Osteoblast (primary cell): ENCODE measurements at places on chromosomes 11 and 22. TPM values are rescaled to one million over a fixed set of nuclear protein-coding genes. Genes with fewer than 3 reads are reported as not detected.

GRCh38 chr22:40156001-40156516, 21.7 kb upstream of the TNRC6B start:
- peak; percentile 60 for DNase-seq

DNA sequence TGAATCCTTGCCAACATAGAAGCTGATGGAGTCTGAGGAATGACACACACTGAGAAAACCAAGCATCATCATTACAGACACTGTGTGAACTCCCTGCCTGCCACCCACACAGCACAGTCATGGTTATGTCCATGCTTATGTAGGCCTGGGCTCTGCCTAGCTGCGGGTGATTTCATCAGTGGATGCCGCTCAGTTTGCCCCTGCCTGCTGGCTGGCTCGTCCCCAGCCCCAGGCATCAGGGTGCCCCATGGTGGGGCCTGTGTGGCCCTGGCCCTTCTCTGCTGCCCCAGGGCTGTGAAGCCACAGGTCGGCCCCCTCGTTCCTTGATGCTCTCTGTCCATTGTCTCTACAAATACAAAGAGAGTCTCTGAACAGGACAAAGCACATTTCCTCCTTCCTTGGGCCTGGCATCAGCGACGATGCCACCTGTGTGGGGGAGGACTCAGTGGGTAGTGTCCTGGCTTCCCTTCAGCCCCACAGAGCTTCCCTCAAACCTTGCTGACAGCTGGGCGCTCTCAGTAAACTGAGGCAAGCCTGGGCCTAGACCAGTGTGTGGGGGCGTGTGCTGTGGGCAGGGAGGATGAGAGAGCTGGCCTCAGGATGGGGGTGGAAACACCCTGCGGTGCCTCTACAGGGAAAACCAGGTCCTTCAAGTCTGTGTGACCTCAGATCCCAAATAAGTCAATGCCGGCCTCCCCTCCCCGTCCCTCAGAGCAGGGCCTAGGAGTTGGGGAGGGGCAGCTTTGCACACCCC, 20.0 kb upstream of the TUB start:
- DNase-seq = peak; percentile 94

DNA sequence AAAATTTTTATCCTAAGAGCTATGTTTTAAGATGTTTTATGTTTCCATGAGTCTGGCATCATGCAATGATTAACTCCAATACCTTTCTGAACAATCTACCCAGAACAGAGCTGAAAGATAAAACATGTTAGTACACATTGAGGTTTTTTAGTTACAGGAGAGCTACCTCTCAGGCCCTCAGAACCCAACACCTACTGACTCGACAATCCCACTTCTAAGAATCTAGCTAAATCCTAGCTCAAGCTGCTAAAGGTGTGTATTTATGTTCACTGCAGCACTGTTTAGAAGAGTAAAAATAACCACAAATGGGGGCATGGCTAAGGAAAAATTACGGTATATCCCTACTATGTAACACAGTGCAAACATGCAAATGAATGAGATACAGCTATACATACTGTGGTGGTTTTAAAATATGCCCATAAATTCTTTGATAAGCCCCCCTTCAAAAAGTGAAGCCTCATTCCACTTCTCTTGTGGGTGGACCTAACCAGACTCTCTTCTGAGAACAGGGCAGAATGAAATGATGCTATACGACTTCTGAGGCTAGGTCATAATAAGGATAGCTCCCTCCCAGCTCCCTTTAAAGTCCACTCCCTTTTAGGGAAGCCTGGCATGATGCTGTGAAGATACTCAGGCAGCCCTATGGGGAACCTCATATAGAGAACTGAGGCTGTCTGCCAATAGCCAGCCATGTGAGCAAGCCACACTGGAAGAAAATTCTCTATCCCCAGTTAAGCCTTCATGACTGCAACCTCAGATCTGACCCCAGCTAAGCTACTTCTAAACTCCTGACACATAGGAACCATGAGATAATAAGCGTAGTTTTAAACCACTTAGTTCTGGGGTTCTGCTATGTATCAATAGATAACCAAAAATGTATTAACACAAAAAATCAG, 29.5 kb downstream of the TMEM123 start:
- DNase-seq = no peak

GRCh38 chr11:132821014-132821413, 711.3 kb downstream of the OPCML start:
- DNase-seq = no peak

DNA sequence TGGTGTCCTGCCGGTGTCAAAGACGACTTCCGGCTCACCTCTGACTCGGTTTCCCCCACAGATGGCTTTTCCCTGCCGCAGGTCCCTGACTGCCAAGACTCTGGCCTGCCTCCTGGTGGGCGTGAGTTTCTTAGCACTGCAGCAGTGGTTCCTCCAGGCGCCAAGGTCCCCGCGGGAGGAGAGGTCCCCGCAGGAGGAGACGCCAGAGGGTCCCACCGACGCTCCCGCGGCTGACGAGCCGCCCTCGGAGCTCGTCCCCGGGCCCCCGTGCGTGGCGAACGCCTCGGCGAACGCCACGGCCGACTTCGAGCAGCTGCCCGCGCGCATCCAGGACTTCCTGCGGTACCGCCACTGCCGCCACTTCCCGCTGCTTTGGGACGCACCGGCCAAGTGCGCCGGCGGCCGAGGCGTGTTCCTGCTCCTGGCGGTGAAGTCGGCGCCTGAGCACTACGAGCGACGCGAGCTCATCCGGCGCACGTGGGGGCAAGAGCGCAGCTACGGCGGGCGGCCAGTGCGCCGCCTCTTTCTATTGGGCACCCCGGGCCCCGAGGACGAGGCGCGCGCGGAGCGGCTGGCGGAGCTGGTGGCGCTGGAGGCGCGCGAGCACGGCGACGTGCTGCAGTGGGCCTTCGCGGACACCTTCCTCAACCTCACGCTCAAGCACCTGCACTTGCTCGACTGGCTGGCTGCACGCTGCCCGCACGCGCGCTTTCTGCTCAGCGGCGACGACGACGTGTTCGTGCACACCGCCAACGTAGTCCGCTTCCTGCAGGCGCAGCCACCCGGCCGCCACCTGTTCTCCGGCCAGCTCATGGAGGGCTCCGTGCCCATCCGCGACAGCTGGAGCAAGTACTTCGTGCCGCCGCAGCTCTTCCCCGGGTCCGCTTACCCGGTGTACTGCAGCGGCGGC, 5.5 kb downstream of the B3GNT6 start:
- peak; percentile 97 for DNase-seq

- DNase-seq = no peak
Measured at GRCh38 chr11:35947437-35947836, 3.6 kb downstream of the LDLRAD3 start.

DNA sequence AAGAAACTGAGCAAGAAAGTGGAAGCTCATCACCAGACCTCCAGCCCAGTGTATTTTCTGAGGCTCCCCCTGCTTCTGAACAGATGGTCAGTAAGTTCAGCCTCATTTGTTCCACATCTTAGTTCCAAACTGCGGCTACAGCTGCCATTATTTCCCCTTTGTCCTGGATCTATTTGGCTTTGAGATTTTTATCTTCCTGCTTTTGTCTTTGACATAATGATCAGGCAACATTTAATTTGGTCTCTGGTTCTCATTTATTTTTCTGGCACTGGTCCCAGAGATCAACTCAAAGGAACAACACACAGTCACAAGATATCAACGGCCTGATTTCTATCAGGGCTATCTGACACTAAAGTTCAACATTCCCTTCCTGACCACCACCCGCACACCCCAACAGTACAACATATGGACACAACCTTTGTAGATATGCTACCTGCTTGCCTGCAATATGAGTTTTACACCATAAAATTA, 137.5 kb downstream of the FAM76B start:
- DNase-seq = no peak

GRCh38 chr11:65865550-65866172, 5.4 kb downstream of the MUS81 start:
- DNase-seq = peak; percentile 48

GRCh38 chr11:35986947-35987346, 43.1 kb downstream of the LDLRAD3 start:
- peak; percentile 10 for DNase-seq

DNA sequence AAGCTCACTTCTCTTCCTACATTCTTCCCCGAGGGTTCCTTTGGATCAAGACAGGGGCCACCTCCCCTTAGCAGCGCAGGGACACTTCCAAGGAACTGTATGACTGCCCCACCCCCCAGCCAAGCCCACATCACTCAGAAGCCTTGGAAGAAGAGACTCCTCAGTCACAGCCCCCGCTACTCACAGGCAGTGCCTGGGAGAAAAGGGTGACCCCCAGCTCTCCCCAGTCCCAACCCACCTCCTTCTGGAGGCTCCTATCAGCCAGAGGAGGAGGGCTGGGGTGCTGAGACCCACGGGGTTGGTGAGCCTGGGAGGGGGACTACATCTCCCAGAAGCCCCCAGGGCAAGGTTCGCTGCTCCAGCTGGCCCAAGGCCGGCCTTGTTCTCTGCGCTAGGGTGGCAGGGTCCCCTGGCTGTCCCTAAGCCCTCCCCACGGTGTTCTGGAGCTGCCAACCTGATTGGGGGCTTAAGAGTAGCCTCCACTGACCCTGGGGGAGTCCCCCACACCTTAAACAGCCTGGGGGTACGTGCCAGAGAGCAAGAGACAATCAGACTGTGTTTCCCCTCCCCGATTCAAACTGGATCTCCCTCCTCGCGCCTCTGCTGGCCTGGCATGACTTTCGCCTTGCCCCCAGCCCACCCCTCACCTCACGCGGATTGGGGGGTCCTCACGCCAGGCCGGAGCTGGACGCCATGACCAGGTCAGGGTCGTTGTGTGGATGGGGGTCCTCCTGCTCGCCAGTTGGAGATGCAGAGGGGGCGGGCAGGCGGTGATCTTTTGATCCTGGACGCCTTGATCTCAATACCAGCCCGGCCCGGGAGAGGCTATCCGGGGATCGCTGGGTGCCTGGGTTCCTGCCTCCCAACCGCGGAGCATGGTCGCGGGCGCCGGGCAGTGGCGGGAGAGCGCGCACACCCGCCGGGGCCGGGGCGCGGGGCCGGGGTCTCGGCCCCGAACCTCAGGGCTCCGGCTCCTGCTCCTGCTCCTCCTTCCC, 838 bp downstream of the BCL9L start:
- DNase-seq = peak; percentile 97

DNA sequence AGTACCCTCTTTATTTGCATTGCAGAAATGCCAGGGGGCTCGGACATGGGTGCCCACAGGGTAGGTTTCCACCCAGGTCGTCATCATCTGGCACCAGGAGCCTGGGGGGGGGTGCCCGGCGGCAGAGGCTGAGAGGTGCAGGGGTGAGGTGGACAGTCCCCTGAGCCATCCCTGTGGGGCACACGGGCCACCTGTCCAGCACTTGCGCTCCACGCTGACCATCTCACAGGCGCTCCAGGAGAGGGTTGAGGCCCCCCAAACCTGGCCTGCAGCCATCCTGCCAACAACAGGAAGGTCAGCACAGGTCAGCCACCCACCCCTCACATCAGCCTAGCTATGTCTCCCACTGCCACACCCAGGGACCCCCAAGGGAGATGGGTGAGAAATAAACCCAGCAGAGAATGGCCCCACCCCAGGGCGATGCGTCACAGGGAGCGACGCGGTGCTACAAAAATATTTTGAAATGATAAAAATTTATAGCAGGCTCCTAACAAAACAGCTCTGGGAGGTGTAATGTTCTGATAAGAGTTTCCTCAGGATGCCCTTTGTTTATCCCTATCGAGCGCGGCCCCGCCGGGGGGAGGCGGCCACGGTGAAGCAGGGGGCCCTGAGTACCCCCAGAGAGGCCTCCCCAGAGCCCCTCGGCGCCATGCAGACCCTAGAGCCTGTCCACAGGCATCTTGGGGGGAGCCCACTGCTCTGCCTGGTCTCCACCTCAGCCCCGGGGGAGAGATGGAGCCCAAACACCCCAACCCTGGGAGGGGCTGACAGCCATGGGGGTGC, 21.0 kb upstream of the GNB1L start:
- DNase-seq = peak; percentile 95

DNA sequence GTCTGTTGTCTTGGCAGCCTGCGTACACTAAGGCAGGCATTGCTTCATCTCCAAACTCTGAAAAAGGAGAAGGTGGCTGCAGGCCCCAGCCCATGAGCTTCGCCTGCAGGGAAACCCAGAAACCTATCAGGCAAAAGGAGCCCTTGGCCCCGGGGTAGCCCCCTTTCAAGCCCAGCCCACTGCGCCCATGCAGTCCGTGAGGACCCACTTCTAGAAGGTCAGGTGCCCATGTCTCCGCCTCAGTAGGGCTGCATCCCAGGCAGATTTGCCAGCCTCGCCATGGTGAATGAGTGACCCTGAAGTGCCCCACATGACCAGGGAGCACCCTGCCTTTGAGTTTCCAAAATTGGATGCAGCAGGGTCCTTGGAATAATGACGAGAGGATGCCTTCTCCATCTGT, 1158.4 kb downstream of the BRD1 start:
- DNase-seq = no peak

DNA sequence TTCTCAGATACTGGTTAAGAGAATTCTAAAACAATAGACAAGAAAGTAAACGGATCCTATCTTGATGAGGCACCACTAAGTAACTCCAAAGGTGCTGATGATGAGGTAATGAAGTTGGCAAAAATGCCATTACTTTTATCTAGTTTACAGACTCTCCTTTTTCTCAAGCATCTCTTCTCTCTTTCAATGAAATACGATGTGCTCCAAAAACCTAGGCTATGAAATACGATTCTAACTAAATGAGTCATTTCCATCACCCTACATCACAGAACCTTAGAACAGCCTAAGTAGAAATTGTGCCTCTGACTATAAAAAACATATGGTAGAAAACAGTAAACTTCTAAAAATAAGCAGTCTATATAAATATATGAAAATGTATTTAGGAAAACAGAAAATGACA, 58.9 kb upstream of the ARHGAP32 start:
- no peak for DNase-seq

TCP11L1 gene
- 32.7 and 35.8 TPM in 2 replicates for total RNA-seq

KCNQ1OT1 gene
- 5.1 and 6.2 TPM in 2 replicates for total RNA-seq

NXPE1 gene
- not detected in 2 replicates for total RNA-seq

MMP1 gene
- total RNA-seq = 0.72 and 1.5 TPM in 2 replicates

KREMEN1 gene
- 6.5 and 7.7 TPM in 2 replicates for total RNA-seq

HBG1 gene
- total RNA-seq = not detected in 2 replicates
